Left lobe of liver (tissue), 2 donors: ENCODE measurements at places on chromosomes 11 and 22.
A peak's percentile ranks its signal among the peaks of the same experiment; 100 is the strongest.

- no peak for DNase-seq
These were observed 297.2 kb upstream of the ANO5 start for GRCh38 chr11:21895686-21896085.

DNA sequence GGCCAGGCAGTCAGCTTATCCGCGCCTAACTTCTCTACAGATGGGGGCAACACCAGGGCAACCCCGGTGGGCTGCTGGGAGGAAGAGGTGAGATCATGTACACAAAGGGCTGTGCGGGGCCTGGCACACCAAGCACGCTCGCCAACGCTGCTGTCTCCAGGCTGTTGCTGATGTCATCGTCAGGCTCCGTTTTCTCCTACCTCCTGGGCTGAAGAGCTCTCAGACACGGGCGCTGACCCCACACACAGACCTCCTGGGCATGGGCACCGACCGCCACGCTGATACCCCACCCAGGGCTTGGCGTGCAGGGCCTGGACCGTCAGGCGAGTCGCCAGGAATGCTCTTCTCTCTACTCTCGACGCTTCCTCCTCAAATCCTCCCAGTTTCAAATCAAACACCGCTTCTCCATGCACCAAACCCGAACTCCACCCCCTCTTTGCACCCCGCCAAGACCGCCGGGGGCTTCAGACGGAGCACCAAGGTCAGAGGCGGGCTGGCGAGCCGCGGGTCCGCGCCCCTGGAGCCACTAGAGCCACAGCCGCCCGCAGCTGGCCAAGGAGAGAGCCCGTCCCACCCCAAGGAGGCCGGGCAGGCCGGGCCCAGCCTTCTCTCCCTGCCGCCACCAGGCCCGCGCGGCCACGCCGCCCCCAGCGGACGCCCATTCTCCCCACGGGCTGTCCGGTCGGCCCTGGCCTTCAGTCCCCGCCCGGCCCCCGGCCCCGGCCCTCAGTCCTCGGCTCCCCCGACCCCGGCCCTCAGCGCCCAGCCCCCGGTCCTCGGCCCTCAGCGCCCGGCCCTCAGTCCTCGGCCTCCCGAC lies 772 bp downstream of the SBF1 start:
- DNase-seq = no peak

DNA sequence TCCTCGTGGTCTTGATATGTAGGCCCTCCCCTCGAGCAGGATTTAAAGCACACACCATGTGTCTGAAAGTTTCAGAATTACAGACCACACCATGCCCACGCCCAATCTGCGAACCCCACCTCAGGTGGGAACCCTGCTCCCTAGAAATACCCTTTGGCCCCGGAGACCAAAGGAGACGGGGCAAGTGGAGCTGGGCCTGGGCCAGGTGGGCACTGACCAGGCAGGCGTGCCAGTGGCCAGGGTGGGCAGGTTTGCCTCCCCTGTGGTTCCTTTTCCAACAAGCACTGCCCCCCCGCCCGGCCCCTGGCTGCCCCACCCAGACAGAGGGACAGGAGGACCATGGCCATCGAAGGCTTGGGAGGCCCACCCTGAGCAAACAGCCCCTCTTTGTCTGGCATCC lies 400.4 kb downstream of the TBC1D22A start:
- DNase-seq = no peak

- no peak for DNase-seq
These were observed 34.6 kb upstream of the GNAZ start for GRCh38 chr22:23035557-23036277.

GRCh38 chr22:49017482-49018329 lies 810.0 kb downstream of the BRD1 start:
- no peak for DNase-seq

DNA sequence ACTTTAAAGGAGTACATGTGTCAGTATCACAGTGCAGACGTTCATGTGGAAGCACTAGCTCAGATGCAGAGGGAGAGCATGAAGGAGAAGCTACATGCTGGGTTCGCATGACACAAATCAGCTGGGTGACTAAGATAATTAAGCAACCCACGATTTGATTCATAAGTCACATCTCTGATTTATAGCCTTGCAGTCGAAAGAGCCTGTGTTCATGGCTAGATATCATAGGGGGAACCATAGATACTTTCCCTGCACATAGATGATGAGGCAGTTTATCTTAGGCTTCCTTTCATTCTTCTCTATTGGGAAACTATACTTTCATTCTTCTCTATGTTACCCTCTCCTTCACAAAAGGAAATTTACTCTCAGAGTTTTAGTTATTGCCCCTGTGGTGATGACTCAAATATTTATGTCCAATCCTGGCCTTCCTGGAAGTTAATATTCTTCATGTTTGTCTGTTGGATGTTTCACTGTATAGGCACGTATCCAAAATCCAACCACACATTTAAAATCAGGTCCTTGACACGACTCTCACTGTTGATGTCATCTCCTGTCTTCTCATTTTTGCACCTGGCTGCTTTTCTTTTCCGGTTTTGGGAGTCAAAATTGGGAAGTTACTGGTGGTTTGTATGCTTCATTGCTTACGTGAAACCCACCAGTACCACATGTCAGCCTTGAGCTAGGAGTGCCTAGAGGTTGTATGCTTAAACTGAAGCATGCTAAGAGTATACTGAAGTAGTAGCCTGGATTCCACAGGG lies 56.3 kb upstream of the SLC5A12 start:
- no peak for DNase-seq

DNA sequence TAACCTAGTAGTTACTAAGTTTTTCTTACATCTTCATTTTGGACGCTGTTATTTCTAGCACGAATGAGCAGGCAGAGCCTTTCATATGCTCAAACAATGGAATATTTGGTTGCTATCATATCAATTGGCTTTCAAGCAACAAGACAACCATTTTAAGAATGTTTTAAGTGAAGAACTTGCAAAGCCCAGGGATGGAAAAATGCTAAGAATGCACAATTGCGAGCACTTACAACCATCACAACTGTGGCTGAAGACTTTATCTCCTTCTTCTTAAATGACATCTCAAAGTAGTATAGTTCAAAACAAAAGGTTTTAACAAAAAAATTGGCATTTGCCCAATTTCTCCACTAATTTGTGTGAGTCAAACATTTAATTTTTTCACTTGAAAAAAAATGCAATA lies 8.3 kb upstream of the MMP1 start:
- no peak for DNase-seq

GRCh38 chr11:35765211-35765610 lies 102.6 kb downstream of the TRIM44 start:
- DNase-seq = no peak

GRCh38 chr11:122578171-122578825 lies 77.2 kb upstream of the UBASH3B start:
- no peak for DNase-seq

GRCh38 chr11:60363542-60364470 lies 14.5 kb upstream of the MS4A7 start:
- DNase-seq = peak; percentile 58

DNA sequence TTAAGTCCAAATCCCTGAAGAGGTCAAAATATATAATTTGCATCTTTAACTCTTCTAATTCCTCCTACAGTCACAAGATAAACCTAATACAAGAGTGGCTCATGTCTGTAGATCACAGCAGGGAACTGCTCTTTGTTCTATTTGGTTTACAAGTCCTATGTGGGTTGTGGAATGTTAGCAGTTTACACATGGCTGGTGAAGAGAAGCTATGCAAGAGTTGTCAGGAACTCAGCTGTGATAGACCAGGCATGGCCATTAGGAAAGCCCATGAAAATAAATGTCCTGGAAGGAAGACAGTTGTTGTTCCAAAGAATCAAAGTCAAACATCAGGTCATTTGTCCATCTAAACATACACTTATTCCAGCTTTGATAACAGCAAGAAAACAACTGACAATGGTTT lies 312.4 kb upstream of the PITPNB start:
- DNase-seq = no peak

GRCh38 chr22:44143105-44143474 lies 37.6 kb upstream of the PARVG start:
- no peak for DNase-seq

DNA sequence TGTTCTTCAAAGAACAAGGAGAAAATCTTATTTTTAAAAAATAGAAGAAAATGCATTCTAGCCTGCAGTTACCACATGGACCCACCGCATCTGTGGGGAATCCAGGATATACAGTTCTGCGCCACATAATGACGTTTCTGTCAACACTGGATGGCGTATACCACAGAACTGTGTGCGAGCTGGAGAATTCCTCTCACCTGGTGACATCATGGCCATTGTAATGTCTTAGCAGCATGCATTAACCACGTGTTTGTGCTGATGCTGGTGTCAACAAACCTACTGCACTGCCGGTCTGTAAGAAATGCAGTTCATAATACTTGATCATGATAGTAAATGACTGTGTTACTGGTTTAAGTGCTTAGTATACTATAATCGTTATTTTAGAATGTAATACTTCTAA lies 174.7 kb downstream of the TBC1D22A start:
- DNase-seq = no peak

DNA sequence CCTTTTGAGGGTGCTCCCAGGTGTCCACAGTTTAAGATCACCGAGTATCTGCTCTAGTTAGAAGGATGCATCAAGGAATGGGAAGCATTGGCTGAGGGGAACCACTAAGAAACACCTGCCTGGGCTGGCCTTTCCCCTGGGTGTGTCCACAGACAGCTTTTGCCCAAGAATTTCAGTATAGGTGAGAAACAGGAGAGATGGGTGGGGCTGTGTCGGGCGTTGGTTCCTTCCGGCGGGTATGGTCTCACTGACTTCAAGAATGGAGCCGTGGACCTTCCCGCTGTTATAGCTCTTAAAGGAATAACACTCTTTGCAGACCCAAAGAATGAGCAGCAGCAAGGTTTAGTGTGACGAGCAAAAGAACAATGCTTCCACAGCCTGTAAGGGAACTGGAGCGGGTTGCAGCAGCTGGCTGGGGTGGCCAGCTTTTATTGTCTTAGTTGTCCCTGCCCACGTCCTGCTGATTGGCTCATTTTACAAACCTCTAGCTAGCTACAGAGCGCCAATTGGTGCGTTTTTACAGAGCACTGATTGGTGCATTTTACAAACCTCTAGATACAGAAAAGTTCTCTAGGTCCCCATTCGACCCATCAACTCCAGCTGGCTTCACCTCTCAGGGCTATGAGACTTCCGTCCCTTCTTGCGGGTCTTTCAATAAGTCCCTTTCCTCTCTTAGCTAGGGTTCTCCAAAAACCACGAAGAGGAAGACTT lies 2.4 kb downstream of the FADS1 start:
- no peak for DNase-seq
